Glomerular endothelial cell (primary cell): ENCODE measurements at places on chromosomes 3 and 15.

DNA sequence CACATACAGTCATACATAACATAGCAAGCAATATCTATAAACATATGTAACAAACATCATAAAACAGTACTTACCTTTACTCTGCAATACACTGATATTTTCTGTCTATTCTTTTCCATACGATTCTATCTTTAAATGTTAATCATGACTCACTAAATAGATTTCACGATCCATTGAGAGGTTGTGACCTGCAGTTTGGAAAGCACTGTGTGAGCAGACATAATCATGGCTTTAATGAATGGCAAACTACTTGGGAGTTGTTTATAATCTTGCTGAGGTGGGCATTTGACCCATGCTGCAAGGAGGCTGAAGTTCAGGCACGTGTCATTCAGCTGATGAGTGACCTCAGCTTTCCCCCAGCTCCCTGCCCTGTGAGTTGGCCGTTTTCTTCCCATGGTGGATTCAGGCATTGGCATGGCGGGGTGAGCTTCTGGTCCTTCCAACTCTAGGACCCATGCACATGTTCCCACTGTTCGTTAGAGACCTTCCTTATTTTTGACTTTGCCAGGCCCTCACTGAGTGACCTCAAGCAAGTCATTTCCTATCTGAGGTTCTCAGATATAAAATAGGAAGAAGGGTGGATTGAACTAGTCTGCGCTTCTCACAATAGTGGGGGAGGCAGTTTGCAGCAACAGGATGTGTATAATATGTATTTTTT lies 41.7 kb downstream of the PAQR5 start:
- DNase-seq, result no peak

DNA sequence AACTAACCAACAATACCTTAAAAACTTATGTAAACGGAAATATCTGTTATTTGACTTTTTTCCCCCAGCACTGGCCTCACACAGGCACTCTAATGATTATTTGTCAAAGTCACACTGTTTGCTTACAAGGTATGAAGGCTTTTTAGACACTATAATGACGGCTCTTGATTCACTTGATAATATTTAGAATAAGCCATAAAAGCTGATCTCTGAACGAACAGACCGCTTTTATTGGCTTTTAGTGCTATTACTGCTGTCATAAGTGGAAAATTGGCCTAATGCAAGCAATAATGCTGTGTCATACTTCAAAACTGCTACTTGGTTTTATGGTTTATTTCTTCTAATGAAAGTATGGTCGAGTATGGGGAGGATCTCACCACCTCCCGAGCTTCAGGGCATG lies 35.1 kb downstream of the MDFIC2 start:
- DNase-seq, result no peak

GRCh38 chr15:51982013-51982769 lies 10.6 kb upstream of the LEO1 start:
- DNase-seq, result no peak

DNA sequence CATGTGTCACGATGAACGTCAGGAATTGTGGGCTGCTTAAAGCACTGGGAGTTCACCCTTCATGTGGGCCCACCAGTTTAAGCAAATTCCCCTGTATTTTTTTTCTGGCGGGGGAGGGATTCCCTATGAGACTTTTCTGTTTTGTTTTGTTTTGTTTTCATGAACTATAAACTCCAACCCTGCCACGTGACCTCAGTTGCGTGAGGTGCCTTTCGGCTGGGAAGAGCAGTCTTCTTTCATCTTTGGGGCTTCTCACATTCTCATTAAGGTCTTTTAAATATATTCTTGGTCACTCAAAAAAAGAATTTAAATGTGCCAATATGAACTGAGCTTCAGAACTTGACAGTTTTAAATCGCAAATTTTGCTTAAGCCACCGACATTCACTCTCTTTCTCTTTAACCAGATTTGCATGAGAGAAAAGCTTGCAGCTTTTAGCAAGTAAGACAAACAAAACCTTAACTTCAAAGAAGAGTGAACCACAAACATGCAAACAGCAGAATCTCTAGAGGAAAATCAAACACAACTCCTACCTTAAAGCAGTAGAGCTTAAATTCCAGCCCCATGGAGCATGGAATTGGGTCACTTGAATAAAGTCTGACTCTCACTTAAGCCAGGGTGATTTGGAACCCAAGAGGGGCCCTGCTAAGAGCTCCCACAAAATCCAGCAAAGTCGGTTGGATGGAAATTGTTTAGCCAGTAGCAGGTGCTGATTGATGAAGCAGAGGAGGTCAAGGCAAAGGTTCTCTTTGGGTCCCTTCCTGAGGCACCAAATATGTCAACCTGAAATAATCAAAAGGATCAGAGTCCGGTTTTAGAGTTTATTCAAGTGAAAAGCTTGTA lies 699.8 kb upstream of the GBE1 start:
- DNase-seq, result no peak

DNA sequence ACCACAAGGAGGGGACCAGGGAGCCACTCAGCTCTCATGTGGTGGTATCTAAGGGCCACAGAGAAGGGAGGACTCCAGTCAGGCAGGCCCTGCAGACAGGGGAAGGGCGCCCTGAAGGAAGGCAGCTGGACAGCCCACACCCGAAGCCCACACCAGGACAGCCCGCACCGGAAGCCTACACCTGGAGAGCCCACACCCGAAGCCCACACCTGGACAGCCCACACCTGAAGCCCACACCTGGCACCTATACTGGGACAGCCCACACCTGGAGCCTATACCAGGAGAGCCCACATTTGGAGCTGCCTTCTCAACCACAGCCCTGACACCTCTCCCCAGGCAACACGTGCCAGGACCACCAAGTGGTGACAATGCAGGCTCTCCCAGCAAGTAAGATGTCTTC lies 11.7 kb downstream of the TPRA1 start:
- no peak for DNase-seq

- DNase-seq, result no peak
Measured at GRCh38 chr3:153422314-153422713, 260.3 kb downstream of the RAP2B start.

GRCh38 chr3:22895671-22896070 lies 307.5 kb upstream of the UBE2E2 start:
- DNase-seq, result no peak

DNA sequence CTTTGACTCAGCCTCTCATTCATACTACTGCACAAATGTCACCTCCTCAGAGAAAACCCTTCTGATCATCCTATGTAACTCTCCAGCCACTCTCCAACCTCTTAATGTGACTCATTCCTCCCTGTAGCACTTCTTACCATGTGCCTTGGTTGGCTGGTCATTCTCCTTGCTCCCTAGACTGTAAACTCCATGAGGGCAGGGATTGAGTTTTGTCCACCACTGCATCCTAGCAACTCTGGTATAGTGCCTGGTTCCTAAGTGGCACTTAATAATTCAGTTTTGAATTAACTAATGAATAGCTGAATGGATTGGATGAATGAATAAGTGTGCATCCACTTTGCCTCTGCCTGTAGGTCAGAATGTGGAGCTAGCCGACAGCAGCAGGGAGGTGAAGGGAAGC lies 202.5 kb upstream of the HES1 start:
- DNase-seq, result no peak
